ENCODE measurements at places on chromosomes 12 and 14.

- no peak for DNase-seq
Measured at GRCh38 chr12:21552635-21553328, 26.7 kb downstream of the SPX start.

DNA sequence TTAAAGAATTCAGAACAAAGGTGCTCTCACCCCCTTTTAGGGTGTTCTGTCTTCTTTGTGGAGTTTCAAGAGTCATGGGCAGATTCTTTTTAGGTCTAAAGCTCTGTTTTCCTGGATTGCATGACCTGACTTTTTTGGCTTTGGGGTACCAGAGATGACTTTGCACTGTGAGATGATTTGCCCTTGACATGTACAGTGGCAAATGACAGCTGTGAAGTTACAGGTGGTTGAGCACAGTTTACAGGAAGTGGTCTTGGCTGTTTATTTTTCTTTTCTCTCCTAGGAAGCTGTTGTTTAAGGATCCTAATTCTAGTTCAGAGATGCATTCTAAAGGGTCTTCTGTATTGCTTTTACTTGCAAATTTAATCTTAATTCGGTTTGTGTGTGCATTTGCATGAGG, 83.8 kb upstream of the METAP2 start:
- DNase-seq, result no peak

GRCh38 chr12:104758771-104759170, 199.3 kb downstream of the SLC41A2 start:
- DNase-seq, result no peak

GRCh38 chr12:12608557-12608957, 3.1 kb upstream of the CREBL2 start:
- no peak for DNase-seq

DNA sequence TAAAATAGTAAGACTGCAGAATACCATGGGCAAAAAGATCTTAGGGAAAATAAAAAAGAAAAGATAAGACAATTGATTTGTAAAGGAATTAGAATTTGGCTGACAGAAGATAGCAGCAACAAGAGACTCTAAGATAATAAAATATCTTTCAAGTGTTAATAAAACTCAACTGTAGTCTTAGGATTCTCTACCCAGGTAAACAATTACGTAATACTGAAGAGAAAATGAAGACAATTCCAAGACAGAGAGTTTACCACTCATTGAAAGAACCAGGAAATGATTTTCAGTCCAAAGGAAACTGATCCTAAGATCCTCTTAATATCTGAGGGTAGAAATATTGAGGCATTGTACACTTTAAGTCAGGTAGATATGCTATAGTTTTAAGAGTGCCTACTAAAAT, 321.1 kb downstream of the CEP128 start:
- no peak for DNase-seq

GRCh38 chr14:23182372-23183157, 895 bp downstream of the SLC7A8 start:
- DNase-seq, result no peak

GRCh38 chr12:112482733-112483132, 64.0 kb downstream of the PTPN11 start:
- no peak for DNase-seq

GRCh38 chr14:93906341-93907329, 20.5 kb upstream of the FAM181A start:
- peak; percentile 42 for DNase-seq

Measured in A172 (cell line).